ENCODE measurements at places on chromosomes 3 and 15.

DNA sequence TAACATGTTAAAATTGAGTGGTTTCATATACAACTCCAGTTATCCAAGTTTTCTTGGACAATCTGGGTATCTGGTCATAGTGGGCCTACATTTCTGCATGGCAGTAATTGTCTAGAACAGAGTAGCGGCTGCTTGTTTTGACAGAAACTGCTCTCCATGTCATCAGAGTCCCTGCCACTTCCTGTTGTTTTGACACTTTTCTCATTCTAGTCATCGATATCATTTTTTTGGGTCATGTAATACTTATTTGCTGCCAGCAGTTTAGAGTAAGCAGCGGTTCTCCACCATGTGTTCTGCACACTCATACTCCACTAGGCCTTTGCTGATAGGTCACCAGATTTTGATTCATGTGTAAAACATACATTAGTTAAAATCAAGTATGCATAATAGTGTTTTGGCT lies 81.5 kb downstream of the SLC25A26 start:
- peak; percentile 57 for DNase-seq

DNA sequence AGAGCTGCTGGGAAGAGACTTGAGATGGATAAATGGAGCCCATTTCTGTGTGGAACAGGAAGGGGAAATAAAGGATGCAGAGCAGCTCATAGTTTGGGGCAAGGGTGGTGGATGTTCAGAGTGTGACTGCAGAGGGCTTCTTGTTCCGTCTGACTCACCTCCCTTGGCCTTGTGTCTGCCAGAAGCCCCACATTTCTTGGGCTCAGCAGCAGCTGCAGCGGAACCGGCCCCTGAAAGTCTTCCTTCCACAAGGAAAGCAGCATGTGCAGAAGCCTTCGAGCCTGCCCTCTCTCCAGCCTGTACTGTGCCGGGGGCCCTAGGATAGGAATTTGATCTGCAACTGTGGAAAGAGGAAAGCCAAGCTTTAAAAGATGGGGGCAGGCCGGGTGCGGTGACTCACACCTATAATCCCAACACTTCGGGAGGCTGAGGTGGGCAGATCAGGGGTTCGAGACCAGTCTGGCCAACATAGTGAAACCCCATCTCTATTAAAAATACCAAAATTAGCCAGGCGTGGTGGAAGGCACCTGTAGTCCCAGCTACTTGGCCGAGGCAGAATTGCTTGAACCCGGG lies 11.5 kb downstream of the CDAN1 start:
- DNase-seq: no peak

DNA sequence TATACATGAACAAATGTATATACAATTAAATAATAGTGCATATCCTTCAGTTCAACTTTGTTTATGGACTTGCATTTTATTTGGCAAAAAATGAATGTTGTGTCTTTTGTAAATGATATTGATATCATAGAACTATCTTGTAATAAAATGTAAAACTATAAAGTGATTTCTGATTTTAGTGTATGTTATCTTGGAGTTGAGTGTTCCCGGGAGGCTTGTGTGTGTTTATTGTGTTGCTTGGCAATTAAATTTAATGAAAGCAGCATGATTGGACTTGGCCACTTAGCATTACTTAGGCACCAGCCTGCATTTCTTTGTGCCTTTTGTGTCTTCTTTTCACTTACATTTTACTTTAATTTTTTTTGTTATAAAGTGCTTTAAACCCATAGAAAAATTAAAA lies 10.6 kb downstream of the ARHGEF26 start:
- DNase-seq: no peak

GRCh38 chr3:133453383-133453782 lies 53.5 kb downstream of the BFSP2 start:
- no peak for DNase-seq

DNA sequence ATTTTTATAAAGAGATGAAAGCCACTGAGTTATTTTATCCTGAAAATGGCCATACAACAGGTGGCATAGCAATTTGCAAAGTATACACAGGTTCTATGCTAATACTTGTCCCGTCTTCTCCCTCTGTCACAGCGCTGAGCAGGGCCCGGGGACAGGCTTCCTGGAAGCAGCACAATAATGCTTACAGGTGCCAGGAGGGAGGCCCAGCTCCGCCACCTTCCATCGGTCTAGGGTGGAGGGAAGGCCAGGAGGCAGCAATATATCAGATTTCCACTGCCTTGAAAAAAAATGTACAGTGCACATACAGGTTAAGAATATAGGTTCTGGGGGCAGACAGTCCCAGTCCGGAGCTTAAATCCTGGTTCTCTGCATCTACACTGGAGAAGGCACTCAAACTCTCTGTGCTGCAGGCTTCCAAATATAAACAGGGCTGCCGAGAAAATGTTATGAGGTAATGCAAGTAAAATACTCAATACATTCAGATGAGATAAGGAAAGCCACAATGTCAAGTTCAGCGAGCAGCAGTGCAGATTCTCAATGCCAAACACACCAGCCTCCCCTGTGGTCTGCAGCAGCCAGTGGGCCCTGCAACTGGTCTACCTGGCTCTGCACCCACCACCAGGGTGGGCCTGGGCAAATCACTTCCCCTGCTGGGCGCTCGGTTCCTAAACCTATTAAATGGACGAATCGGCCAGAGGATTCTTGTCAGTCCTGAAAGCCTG lies 189.6 kb downstream of the XXYLT1 start:
- DNase-seq: no peak

- DNase-seq: peak; percentile 71
Measured at GRCh38 chr15:92069308-92070250, 216.1 kb downstream of the SLCO3A1 start.

GRCh38 chr3:23493889-23494288 lies 290.8 kb downstream of the UBE2E2 start:
- DNase-seq: no peak

DNA sequence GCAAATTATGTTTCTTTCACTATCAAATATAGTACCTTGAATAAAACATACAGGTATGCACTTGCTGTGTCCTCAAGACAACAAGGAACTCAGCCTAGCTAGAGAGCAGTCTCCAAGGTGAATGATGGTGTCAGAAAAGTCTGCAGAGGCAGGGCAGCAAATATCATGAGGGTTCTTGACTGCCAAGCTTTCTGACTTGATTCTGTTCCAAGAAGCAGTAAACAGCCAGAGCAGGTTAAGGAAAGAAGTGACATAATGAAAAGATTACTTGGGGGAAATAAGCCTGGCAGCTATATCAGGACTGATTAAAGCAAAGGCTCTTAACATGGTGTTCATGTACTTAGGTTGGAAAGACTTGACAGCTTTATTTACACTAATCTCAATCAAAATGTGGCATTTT lies 192.2 kb upstream of the GADL1 start:
- DNase-seq: no peak

- DNase-seq: no peak
Measured at GRCh38 chr3:124078953-124079911, 87.3 kb upstream of the ROPN1 start.
